ENCODE measurements at places on chromosomes 7 and 10. TPM values are rescaled to one million over a fixed set of nuclear protein-coding genes. Genes with fewer than 3 reads are reported as not detected.

PNLIPRP1 gene
- not detected for total RNA-seq

ZNF32 gene
- total RNA-seq, result 35.8 TPM

GBF1 gene
- 19.4 TPM for total RNA-seq

SUV39H2 gene
- total RNA-seq, result 5.8 TPM

MBL2 gene
- not detected for total RNA-seq

NPSR1 gene
- total RNA-seq, result not detected

PON3 gene
- not detected for total RNA-seq

KLF14 gene
- total RNA-seq, result not detected

RBP4 gene
- total RNA-seq, result not detected

IL2RA gene
- not detected for total RNA-seq

ANKRD7 gene
- 0.92 TPM for total RNA-seq

TCF7L2 gene
- total RNA-seq, result 4.8 TPM

C10orf67 gene
- 0.14 TPM for total RNA-seq

TMEM139 gene
- total RNA-seq, result not detected

ELFN1 gene
- 2.1 TPM for total RNA-seq

EFCAB10 gene
- not detected for total RNA-seq

AKR1C4 gene
- not detected for total RNA-seq

Data from smooth muscle cell of bladder (primary cell).